Renal cortical epithelial cell (primary cell): ENCODE measurements at places on chromosomes 1 and 21. TPM values are rescaled to one million over a fixed set of nuclear protein-coding genes. Genes with fewer than 3 reads are reported as not detected.

- no peak for DNase-seq
Observed at GRCh38 chr1:227621211-227621610, 57.9 kb downstream of the ZNF678 start.

DNA sequence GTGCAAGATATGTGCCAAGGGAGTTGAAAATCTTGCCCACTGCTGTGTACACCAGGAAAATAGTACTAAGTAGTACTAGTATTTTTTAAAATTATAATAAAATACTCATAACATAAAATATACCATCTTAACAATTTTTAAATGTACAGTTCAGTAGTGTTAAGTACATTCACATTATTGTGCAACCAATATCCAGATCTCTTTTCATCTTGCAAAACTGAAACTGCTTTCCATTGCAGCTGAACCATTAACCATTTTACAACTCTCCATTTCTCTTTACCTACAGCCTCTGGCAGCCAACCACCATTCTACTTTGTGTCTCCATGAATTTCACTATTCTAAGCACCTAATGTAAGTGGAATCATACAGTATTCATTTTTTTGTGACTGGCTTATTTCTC is 19.3 kb upstream of the RAB3GAP2 start:
- DNase-seq: no peak

- peak; percentile 95 for DNase-seq
Observed at GRCh38 chr1:181033799-181034451, at the start of gene MR1. Gene MR1 (plus strand): TSS chr1:181033983. CDS start chr1:181034008, 25 bp downstream.

DNA sequence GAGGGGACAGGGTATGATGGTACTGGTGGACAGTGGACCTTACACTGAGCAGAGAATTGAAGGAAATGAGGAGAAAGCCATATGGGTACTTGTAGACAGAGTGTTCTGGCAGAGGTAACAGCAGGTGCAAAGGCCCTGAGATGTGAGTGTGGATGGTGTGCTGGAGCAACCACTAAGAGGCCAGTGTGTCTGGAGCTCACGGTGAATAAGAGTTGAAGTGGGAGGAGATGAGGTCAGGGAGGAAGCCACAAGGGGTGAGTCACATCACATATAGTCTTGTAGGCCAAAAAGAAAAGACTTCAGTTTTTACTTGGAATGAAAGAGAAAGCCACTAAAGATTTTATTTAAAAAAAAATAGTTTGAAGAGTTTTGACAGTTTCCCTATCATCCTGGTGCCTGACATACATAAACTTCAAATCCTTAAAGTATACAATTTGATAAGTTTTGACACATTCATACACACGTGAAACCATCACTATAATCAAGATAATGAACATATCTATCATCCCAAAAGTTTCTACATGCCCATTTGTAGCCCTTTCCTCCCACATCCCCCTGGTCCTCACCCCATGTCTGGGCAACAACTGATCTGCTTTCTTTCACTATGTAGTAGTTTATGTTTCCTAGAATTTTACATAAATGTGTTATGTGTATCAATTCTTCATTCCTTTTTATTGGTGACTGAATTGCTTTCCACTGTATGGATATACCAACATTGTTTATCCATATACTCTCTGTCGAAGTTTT is 148.4 kb downstream of the GPATCH2 start:
- peak; percentile 77 for DNase-seq

- no peak for DNase-seq
Observed at GRCh38 chr1:205473475-205473874, 17.6 kb upstream of the BLACAT1 start.

GRCh38 chr1:226706684-226707083 is 32.4 kb downstream of the ITPKB start:
- DNase-seq: no peak

GRCh38 chr1:51247499-51247898 is 11.4 kb downstream of the RNF11 start:
- DNase-seq: no peak

GRCh38 chr1:203346060-203346768 is 4.7 kb downstream of the FMOD start:
- DNase-seq: no peak

GRCh38 chr1:221083902-221084301 is 204.7 kb downstream of the HLX start:
- no peak for DNase-seq

Gene PSEN2
- 22.2 and 26.7 TPM in 2 replicates for total RNA-seq

Gene CD1E
- total RNA-seq: not detected in 2 replicates

Gene RHEX
- total RNA-seq: 5.7 and 11.6 TPM in 2 replicates

Gene C8A
- total RNA-seq: not detected in 2 replicates

Gene ACTL8
- total RNA-seq: not detected in 2 replicates
